LHCN-M2 (cell line): ENCODE measurements at places on chromosomes 11 and 22. TPM values are rescaled to one million over a fixed set of nuclear protein-coding genes. Genes with fewer than 3 reads are reported as not detected.
A peak's percentile ranks its signal among the peaks of the same experiment; 100 is the strongest.

DNA sequence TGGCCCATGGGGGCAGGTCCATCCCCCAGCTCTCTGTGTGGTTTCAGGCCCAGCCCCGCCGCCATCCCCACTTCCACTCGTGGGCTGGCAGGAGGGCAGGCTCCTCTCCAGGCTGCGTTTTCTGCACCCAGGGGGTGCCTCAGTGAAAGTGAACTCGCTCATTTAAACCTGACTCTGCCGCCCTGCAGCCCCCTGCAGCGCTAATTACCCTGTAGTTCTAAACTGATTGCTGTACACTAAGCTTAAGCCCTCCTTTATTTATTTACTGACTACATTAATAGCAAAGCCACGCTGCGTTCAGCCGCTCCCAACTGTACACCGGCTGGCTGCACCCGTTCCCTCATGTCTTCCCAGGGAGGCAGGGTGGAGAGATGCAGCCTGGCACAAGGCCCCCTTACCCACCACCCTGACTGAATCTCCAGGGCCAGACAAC, 36.6 kb upstream of the NNMT start:
- no peak for DNase-seq

DNA sequence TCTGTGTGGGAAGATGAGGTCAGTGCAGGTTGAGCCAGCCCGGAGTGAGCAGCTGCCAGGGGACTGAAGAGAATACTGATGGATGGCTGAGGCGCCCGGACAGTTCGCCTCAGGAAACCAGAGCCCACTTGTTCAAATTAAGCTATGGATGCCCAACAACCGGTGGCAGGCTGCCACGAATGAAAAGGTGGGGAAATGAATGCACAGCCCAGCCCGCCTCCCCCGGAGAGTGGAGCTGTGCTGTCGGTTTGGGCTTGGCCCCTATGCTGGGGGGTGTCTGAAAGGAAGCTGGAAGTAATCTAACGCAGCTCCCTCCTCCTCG, 21.9 kb downstream of the HSPA8 start:
- DNase-seq: no peak

DNA sequence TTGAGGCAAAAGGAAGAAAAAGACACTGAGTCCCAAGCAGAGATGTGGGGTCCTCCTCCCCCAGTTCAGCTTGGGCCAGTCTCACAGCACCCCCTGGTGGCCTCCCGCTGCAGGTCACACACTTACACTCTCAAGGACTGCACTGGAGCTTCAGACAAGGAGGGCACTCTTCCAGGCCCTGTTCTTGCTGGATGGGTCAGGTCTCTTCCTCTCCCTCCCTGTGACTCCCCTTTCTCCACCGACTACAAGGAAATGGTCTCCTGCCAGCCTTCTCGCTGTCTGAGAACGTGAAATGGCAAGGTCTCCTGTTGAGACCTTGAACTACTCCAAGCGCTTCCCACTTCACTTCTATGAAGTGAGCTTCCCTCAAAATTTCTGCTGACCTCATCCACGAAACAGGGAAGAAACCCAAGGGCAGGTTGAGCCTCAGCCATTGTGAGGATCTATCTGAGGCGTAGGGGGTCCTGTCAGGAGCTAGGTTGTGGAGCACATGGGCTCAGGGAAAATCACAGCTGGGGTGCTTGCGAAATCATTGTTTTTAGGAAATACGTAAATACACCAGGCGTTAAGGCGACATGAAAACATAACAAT, 11.2 kb upstream of the IGLL1 start:
- peak; percentile 21 for DNase-seq

- no peak for DNase-seq
These were observed 11.3 kb upstream of the P2RY2 start for GRCh38 chr11:73206801-73207200.

DNA sequence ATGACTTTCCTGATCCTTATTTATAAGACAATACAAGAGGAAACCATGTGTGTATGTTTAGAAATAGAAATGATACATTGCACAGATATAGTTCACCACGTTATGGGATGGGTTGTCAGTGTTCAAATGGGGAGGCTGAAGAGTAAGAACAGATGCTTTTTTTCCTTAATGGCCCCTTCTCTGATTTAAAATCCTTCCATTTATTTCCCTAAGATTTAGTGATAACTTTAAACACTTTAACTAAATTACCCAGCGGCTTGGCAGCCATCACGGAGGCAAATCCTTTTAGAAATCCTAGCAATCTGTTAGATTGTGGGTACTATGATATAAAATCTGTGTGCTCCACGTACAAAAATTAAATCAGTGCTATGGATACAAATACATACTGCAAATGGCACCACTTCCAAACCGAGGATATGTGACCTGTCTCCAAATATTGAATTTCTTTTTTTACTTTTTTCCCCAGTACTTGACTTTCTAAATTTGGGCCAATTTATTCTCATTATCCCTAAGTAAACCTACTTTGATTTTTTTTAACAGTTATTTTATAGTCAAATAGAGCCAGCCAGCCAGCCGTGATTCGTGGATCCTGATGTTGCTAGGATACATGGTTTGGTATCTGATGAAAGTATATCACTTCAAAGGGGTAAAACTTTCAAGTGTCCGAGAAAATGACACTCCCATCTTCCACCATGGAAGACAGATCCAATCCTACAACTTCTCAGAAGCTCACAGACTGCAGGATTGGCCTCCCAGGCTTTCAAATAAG, 46.1 kb downstream of the BDNF start:
- DNase-seq: no peak

- no peak for DNase-seq
These were observed 186.4 kb upstream of the ZBED5 start for GRCh38 chr11:11044137-11044855.

- no peak for DNase-seq
These were observed 35.7 kb upstream of the TLCD5 start for GRCh38 chr11:120289426-120289825.

DNA sequence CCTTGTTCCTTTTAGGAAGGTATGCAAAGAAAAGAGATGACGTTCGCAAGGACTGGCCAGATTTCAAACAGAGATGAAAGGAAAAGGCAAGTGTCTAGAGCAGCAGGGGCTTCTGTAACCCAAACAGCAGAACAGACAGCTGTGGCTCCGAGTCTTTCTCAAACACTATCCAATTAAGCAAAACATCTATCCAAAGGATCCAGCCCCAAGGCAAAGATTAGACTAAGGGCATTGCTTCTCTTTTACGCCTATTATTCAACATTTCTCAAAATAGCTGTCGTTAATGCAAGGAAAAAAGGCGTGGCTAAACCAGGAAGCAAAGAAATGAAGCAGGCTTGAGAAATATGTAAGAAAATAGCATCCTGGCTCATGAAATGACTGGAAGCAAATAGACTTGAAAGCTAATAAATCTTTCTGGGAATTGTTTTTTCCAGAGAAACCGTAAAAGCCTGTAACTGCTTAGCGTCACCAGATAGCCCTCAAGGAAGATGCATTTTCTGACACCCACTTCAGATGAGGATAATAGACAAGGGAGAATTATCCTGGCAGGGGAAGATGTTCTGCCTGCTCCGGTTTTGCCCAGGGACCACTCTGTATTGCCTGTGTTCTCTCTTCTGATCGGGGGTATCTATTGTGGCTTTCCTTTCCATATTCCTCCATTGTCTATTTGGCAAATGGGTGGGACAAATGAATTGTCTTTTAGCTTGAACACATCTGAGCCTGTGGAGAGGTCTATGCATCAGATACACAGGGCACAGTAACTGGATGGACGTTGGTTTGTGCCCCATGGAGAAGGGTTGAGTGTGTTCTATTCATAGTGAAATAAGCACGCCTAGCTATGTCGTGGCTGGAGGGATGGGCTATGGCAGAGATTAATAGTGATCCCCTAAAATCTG, 20.2 kb downstream of the C11orf96 start:
- DNase-seq: no peak

- peak; percentile 95 for DNase-seq
These were observed 9.7 kb upstream of the LRP5 start for GRCh38 chr11:68302670-68303069.

DNA sequence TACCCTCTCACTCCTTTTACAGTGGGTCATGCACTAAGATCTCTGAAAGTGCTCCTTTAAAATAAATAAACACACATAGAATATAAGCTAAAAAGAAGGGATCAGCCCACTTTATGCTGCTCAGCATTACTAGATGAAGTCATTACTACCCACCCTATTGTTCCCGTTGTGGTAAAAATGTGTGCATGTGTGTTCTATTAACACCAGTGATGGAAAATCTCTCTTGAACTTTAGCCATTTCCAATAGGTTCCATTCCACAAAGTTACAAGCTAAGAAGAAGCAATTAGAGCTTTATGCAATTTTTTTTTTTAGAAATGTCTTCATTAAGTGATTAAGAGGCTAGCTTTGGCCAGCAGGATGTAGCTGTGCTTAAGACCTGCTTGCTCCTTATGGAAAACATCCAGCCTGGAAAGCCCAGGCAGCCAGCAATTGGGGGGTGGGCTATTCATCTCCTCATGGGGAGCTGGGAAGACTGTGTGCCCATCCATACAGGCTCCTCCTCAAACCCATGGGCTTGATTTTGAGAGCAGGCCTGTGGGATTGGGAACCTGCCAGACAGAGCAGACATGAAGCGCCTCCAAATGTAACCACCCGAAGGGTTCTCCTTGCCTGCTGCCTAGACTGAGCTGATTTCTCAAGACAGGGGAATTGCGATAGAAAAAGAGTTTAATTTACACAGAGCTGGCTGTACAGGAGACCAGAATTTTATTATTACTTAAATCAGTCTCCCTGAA, 92.9 kb upstream of the PARVA start:
- peak; percentile 71 for DNase-seq

- DNase-seq: no peak
These were observed 19.4 kb upstream of the LIN7C start for GRCh38 chr11:27525824-27526516.

DNA sequence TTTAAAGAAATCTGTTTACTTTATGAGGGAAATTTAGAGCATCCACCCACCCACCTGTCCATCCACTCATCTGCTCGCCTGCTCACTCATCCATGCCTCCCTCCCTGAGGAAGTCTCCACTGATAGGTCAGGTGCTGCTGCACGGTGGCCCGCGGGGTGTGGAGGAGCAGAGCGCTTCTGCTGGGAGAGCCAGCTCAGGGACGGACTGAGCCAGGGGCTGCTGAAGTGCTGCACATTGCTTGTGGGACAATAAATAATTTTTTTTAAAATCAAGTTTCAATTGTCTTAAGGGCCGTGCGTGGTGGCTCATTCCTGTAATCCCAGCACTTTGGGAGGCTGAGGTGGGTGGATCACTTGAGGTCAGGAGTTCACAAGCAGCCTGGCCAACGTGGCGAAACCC, 148.9 kb downstream of the TBC1D22A start:
- no peak for DNase-seq

LARGE2 gene
- total RNA-seq: not detected in 2 replicates

PRR33 gene
- total RNA-seq: under 0.01 TPM in 1 of 2 replicates, not detected in the other

AMBRA1 gene
- total RNA-seq: 19.8 and 20.9 TPM in 2 replicates

PIH1D2 gene
- 1.5 and 2.0 TPM in 2 replicates for total RNA-seq

B4GALNT4 gene
- total RNA-seq: 0.75 and 1.3 TPM in 2 replicates
